ENCODE measurements at places on chromosomes 5 and 9.

GRCh38 chr5:218457-219291, 554 bp downstream of the SDHA start:
- no peak for DNase-seq

- no peak for DNase-seq
These were observed 97.2 kb downstream of the SH3TC2 start for GRCh38 chr5:148965511-148966265.

GRCh38 chr5:96487859-96488258, 54.8 kb upstream of the PCSK1 start:
- DNase-seq, result no peak

- DNase-seq, result no peak
These were observed 12.6 kb upstream of the PAX5 start for GRCh38 chr9:37046683-37047082.

DNA sequence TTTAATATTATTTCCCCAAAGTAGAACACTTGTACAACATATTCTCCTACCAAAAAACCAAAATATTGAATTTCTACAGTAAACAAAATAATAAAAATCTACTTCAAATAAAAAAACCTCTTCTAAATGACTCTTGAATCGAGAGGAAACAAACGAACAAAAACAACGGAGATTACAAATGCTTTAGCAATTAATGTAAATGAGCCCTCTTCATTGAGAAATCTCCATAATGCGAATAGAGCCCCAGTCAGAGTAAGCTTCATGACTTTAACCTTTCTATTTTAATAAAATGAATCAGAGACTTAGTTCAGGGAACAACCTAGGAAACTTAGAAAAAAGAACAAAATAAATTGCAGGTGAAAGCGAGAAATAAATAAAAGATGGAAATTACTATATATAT, 129.3 kb upstream of the SEMA6A start:
- no peak for DNase-seq

GRCh38 chr9:3662671-3663070, 136.9 kb upstream of the RFX3 start:
- no peak for DNase-seq

DNA sequence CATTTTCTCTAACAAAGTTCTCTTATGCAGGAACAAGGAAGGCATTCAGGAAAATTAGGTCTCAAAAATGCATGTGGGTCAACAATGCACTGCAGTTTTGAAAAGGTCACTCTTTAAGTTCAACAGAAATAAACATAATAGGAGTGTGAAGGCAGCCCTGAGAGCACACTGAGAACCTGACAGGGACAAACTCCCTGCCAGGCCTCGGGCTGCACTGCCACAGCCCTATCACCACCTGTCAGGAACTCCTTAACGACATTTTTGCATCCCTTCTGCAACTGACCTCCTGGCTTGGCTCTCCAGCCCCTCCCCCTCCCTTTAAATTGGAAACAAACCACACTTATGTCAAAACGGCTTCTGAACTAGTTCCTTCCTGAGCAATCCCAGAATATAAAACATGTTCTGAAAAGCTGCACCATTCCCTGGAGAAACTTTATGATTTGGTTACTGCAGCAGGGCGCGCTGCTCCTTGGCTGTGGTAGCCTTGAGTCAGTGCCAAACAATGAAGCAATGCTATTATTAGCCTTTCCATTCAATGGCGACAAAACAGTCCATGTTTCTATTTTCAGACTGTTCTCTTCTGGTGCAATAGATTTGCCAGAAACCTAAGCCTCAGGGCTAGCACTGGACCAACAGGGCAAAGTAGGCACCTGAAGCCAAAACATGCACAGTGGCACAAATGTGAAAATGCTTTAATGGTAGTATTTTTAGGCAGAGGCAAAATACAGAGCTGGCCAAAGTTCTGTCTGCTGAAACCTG, 160.1 kb upstream of the ZNF608 start:
- no peak for DNase-seq
